CD4-positive, CD25-positive, alpha-beta regulatory T cell (primary cell): ENCODE measurements at places on chromosomes 5 and 9. TPM values are rescaled to one million over a fixed set of nuclear protein-coding genes. Genes with fewer than 3 reads are reported as not detected.

The ADAMTSL1 gene
- not detected for total RNA-seq

The KIAA0825 gene
- total RNA-seq = 4.6 TPM

The PPP1R26 gene
- 2.5 TPM for total RNA-seq

The ANKRD34B gene
- not detected for total RNA-seq

The FRRS1L gene
- not detected for total RNA-seq

The KLF4 gene
- total RNA-seq = 4.0 TPM

The COL23A1 gene
- not detected for total RNA-seq

The TRPM6 gene
- total RNA-seq = 0.17 TPM
